ENCODE measurements at places on chromosomes 7 and 10.

- DNase-seq, result no peak
Measured at GRCh38 chr7:34488766-34489165, 169.3 kb upstream of the NPSR1 start.

DNA sequence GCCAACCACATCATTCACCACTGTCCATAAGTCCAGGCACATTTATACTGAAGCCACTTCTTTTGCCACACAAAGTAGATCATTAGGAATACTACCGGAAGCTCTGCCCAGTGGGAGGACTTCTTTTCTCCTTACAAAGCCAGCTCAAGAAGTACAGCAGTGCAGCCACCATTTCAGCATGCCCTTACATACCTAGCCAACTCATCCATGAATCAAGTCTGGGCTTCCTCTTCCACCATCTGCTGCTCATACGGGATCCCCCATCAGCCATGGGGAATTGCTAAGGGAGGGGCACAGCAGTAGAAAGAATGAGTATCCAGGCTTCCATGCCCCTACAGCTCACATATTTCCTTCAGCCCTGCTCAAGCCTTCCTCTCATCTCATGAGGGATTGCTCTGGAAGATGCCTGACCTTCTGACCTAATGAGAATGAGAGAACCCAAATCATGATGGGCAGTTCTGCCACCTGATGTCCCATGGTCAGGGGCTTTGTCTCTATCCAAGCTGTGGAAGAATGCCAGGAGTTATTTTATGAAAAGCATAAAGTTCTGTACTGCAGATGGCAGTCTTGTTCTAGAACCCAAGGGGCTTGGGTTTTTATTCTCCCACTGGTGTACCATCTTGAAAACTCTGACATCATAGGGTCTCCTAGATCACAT is 39.5 kb downstream of the ACSM6 start:
- DNase-seq, result no peak

- DNase-seq, result no peak
Measured at GRCh38 chr10:44788147-44789129, 122.7 kb upstream of the TMEM72 start.

DNA sequence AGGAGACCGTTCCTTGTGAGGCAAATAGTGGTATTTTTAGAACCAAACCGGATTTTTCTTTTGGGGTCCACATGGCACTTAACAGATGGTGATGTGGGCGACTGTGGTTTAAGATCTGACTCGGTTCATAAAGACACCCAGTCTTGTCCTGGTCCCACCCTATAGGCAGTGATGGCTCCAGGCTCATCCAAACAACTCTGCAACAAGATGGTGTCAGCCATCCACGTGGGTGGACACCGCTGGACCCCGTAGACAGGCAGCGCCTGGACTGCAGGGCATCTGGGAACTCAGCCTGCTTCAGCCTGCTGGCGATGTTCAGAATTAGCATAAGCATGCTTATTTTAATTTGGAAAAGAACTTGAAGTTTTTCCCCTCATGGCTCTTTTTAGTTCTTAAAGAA is 258.4 kb upstream of the FZD1 start:
- no peak for DNase-seq

GRCh38 chr10:20195076-20195475 is 378.8 kb downstream of the PLXDC2 start:
- no peak for DNase-seq

DNA sequence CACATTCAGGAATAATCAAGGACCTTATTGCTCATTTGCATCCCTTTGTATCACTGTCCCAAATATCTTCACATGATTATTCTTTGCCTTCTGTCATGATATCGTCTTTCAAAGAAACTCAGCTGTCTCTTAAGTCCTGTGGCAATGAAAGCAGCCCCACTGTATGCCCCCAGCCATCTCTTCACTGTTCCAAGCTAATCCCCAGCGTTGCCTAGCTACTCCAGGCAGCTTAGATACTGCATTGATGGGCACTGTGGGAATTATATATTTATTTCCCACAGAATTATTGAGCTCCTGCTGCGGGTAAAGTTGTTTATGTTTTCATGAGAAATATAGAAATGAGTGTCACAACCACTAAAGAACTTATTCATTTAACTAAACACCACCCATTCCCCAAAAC is 38.8 kb downstream of the SND1 start:
- no peak for DNase-seq

GRCh38 chr10:1203704-1204103 is 147.5 kb downstream of the WDR37 start:
- no peak for DNase-seq

- no peak for DNase-seq
Measured at GRCh38 chr10:35346248-35346647, 9.9 kb downstream of the CCNY start.

- DNase-seq, result no peak
Measured at GRCh38 chr10:24556126-24556749, 167.4 kb downstream of the ARHGAP21 start.

DNA sequence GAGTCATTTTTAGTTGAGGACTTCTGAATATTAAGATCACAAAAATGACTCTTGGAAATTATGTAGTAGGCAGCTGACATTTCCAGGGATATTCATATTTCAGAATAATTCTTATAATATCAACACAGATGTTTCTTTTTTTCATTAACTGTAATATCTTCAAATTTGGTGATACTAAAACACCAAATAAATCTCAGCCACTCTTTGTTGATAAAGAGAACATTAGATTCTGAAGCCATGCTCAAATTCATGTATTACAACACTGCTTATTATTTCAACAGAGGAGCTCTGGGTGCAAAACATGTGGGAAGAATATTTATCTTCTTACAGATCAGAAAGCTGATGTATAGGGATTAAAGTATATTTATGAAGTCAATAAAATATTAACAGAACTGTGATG is 355.4 kb downstream of the CRPPA start:
- DNase-seq, result no peak

DNA sequence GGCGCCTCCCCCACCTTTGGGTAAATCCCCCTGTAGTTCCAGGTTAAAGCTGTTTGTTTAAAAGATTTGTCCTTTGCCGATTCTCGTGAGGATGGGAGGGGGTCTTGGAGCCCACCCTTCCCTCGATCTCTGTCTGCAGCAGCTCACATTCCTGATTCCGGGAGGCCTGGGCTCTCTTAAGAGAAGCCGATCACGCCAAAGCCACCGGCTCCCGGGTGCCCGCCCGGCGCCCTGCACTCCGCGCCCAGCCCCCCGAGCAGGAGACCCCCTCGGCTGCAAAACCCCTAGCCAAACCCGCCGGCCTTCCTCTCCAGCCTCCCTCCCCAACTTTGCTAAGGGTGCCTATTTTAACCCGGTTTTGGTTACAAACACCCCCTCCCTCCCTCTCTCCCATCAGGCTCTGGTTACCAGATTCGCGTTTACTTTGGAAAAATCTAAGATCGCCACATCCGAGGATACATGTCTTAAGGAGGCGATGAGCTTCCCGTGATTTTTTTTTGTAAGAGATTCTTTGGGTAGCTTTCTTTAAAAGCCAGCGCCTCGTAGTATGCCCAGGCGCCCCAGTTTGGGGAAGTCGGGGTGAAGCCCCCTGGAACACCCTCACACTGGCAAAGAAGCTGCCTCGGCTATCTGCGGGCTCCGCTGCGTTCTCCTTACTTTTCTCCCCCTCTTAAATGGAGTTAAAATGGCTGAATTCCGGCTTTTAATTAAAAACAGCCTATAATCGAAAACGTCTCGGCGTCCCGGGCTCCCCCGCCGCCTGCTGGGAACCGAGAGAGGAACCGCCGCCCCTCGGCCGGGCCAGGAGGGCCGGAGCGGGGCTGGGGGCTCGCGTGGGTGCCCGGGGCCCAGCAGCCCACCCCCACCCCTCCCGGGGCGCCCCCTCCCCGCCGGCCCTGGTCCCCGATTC is 983 bp downstream of the TNRC18 start:
- DNase-seq, result no peak

DNA sequence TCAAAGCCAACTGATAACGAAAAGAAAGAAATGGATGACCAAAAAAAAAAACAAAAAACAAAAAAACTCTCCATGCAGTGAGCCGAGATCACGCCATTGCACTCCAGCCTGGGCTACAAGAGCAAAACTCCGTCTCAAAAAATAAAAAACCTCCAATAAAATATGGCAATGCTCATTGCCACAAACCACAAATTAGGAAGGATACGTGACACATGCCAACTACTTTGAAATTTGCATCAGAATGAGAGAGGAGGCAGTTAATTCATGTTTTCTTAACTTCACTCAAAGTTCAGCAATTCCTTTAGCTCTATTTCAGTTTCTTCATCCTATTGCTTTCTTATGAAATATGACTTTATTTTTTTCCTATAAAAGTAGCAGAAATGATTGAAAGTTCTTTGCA is 398.1 kb upstream of the C7orf33 start:
- DNase-seq, result no peak

- DNase-seq, result no peak
Measured at GRCh38 chr10:70162892-70163201, 7.5 kb downstream of the SAR1A start.

- no peak for DNase-seq
Measured at GRCh38 chr7:132930881-132931280, 151.0 kb downstream of the CHCHD3 start.

GRCh38 chr10:60446851-60447250 is 57.2 kb upstream of the ANK3 start:
- no peak for DNase-seq

DNA sequence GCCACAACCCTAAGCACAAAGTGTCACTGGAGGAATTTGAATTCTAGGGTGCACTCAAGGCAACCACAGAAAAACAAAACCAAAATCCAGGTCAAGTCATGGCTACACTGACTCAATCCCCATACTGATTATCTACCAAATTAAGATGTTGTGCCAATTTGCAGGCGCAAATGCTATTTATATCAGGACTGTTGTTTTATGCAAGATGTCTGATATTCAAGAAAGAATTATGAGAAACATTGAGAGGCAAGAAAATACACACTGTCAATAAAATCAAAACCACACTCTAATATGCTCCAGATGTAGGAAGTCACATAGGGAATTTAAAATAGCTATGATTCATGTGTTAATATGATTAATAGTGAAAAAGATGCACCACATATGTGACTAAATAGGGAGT is 141.3 kb upstream of the MINDY3 start:
- DNase-seq, result no peak

- DNase-seq, result no peak
Measured at GRCh38 chr10:103764296-103765088, 90.9 kb downstream of the SH3PXD2A start.

Measured in stimulated activated CD8-positive, alpha-beta memory T cell treated with anti-CD3 and anti-CD28 coated beads, Interleukin-4, amount 100 ng/mL, for 1 hour (primary cell).